Esophagus mucosa (tissue), 1 donor: ENCODE measurements at places on chromosomes 16 and 17.

- no peak for ATAC-seq
These were observed 16.2 kb downstream of the GSE1 start for GRCh38 chr16:85629326-85629725.

GRCh38 chr16:88062341-88063210, 111.3 kb downstream of the BANP start:
- ATAC-seq = no peak

GRCh38 chr17:46895171-46895570, 27.8 kb upstream of the GOSR2 start:
- no peak for ATAC-seq

GRCh38 chr16:15601212-15601879, 41.6 kb downstream of the MARF1 start:
- no peak for ATAC-seq

DNA sequence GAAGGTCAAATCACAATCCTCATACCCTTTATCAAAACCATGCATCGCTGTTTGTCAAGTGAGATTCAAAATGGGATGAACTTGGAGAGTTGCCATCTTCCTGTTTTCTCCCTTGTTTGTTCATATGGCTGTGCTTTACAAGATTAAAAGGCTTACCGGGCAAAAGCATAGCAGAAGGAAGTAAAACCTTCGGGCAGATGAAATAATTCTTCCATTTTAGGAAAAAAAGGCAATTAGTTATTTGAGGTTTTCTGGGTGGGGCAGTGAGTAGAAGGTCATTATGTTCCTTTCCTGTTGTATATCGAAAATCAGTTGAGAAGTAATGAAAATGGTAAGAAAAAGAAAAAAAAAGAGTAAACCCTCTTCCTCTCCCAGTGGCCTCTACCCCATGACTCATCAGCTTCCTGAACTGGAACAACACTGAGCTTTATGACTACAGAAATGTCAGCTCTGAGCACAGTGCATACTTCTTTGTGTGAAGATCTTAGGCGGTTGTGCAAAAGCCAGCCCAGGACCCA, 369.2 kb downstream of the CDH13 start:
- ATAC-seq = peak; percentile 54

GRCh38 chr17:15501282-15501681, 33.9 kb upstream of the CDRT4 start:
- ATAC-seq = no peak

- no peak for ATAC-seq
These were observed 7.8 kb downstream of the NTN1 start for GRCh38 chr17:9028988-9029570.

DNA sequence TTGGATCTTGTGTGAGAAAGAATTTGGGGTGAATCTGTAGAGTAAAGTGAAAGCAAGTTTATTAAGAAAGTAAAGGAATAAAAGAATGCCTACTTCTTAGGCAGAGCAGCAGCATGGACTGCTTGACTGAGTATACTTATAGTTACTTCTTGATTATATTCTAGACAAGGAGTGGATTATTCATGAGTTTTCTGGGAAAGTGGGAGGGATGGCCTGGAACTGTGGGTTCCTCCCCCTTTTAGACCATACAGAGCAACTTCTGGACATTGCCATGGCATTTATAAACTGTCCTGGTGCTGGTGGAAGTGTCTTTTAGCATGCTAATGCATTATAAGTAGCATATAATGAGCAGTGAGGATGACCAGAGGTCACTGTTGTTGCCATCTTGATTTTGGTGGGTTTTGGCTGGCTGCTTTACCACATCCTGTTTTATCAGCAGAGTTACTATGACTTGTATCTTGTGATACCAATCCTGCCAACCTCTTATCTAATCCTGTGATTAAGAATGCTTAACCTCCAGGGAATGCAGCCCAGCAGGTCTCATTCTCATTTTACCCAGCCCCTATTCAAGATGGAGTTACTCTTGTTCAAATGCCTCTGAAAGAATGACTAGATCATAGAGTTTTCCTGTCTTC, 58.7 kb downstream of the HSD17B2 start:
- ATAC-seq = no peak

DNA sequence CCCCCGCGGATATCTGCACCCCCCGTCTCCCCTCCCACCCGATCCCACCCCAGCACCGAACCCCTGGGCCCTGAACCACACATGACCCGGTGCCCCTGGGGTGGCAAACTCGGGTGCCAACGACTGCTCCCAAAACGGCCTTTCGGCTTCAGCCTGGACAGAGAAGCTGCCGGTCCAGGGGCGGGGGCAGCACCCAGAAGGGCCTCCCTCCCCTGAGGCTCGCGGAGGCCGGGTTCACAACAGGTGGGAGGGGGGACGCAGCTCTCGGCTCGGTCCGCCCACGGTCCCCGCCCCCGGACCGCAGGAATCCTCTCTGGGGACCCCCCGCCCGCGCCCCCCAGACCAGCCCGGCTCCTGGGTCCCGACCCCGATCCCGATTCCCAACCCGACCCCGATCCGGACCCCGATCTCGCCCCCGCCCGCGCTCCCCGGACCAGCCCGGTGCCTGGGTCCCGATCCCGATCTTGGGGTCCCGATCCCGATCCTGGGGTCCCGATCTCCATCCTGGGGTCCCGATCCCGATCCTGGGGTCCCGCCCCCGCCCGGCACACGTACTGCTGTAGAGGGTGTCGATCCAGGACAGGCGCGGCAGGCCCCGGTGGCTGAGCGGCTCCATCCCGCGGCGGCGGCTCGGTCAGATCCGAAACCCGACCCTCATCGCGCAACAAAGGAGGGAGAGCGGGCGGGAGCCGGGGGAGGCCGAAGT, 516 bp downstream of the ABR start:
- ATAC-seq = peak; percentile 5

DNA sequence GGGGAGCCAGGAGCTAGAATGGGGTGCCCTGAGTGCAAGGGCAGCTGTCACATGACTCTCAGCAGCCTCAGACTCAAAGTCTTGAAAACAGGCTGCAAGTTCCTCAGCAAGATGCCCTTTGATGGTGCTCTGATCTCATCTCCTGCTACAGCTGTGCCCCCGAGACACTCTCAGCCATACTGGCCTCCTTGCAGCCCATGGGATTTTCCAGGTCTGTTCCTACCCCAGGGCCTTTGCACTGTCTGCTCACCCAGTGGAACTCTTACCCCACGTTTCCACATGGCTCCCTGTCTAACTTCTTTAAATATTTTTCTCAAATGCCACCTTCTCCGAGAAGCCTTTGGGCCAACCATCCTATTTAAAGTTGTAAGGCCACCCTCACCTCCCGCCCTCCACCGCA, 146.9 kb downstream of the C16orf95 start:
- ATAC-seq = no peak

DNA sequence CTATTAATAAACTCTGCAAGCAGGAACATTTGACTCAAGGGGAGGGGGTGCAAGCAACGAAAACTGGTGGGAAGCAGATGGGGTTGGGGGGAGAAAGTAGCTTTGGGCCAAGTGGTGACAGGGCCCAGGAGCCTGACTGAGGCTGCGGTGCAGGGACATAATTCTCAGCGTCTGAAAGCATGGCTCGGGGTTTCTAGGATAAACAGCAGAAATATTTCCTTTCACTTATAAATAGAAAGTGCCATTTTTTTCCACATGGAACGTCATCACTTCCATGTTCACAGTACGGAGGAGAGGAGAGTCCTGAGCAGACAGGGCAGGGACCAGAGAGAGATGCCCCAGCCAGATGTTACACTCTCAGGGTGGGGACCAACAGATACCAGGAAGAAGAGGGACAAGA, 197.1 kb downstream of the ZFHX3 start:
- no peak for ATAC-seq

GRCh38 chr16:86951831-86952598, 365.2 kb downstream of the C16orf95 start:
- peak; percentile 35 for ATAC-seq

GRCh38 chr17:77125432-77125901, 15.3 kb upstream of the SEC14L1 start:
- peak; percentile 76 for ATAC-seq

- no peak for ATAC-seq
These were observed 3.4 kb downstream of the KRT32 start for GRCh38 chr17:41463746-41464145.

DNA sequence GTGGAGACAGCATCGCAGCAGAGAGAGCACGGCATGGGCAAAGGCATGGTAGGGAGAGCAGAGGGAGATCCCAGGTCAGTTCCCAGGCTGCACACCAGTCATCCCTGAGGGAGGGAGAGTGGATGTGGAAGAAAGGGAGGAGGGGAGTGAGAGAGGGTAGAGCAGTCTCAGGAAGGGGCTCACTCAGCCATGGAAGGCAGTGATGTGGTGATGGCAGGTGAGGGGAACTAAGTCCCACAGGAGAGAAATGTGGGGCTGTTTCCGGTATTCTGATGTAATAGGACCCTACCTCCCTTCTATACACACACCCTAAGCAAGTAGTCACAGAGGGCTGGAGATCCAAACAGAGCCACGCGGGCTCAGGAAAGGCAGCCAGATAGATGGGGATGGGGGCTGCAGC, 500.3 kb upstream of the CDH11 start:
- ATAC-seq = no peak

DNA sequence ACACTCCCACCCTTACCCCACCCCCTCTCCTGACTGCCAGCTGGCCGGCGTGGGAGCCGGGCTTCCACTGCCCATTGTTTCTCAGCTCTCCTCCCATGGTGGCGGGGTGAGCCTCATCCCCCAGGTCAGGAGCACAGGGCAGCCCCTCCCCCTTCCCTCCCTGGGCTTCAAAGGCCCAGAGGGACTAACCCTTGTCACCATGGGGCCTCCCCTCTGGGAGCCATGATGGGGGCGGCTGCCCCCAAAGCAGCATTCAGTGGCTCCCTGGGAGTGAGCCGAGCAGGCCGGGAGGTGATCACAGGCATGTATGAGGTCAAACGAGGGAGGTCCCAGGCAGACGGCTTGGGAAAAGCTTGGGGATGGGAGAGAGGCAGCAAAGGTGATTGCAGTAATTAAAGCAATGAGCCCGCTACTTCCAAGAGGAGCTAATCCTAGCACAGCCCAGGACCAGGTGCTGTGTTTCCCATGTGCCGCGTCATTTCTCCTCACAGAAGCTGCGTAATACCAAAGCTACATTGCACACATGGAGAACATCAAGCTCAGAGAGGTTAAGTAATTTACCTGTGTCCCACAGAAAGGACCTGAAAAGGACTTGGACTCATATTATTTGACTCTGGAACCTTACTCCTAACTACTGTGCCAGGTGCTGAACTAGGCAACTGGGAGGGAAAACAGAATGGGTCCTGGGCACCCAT, 24.5 kb downstream of the CDK5RAP3 start:
- no peak for ATAC-seq

GRCh38 chr17:11900041-11900476, 97.2 kb downstream of the ZNF18 start:
- ATAC-seq = no peak

DNA sequence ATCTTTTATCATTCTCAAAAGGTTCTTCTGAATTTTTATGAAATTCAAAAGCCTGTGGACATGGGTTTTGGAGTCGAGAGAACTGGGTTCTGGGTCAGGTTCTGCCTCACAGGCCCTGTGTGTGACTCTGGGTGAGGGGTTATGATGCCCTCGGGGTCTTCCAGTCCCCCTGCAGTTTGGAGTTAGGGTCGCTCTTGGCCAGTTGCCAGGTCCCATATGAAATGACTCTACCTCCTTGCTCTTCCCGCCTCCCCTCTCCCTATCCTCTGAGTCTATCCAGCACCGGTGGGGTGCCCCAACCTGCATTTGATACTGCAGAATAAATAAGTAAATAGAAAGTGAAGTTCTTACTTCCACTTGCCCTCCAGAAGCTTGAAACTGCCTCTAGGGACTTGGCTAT, 54.1 kb downstream of the ZDHHC7 start:
- no peak for ATAC-seq

DNA sequence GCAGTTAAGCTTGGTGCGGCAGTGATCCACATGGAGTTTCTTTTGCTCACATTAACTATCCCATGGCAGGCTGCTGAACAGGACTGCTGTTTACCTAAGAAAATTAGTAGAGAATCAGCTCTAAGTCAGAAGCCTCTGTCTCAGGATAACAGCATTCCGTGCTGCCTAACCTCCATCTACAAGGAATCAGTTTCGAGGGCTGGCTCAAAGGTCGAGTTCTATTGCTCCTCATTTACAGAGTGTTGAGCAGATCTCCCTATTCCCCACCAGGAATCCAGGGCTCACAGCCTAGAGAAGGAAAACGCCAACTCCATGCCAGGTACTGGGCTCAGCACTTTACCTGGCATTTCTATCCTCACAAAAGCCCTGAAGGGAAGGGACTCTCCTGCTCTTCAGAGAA, 9.9 kb downstream of the GINS2 start:
- ATAC-seq = no peak

DNA sequence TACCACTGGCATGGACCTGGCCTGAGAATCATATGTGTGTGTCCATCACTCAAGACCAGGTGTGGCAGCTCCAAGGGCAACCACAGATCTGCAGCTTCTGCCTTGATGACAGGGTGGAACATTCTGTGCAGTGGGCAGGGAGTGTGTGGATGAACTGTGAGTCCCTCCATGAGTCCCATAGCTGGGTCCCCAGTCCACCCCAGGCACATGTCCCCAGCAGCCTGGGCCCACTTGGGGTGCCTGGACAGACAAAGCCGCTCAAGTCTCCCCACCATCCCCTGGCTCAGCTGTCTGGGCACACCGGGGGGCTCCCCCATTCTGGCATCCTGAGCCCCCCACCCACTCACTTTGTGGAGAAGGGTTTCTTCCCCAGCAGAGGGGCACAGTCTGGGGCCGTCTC, 4.6 kb upstream of the KRT16 start:
- no peak for ATAC-seq

DNA sequence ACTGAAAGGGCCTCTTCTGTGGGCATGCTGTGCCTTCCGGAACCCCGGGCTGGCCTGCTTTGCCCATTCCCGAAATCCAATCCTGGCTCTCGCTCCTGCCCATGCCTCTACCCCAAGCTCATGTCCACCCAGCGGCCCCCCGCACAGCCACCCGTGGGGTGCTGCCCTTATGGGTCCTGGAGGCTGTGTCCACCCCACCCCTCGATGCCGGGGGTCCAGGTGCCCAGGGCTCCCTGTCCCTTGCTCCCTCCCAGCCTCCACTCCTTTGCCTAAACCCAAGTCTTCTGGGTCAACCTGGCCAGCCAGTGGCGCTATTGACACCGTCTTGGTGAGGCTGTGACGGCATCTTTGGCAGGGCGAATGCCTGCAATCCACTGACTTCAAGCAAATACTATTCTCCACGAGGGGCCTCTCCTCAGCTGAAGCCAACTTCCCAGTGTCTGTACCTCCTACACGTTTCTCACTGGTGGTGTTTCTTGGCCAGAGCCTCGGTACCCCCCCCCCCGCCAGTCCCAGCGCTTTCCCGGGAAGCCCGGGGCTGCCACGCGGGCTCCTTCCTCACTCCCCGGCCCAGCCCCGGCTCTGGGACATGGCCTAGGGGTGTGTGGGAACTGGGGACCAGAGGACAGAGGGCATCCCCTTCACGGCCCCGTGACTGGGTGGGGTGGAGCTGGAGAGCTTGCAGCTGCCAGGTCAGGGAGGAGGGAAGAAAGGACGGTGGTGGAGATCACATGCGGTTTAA, 12.2 kb upstream of the DUS1L start:
- ATAC-seq = no peak
